Right lung (tissue), 10 donors: ENCODE measurements at places on chromosomes 11 and 22.

GRCh38 chr11:82830746-82831145 lies 69.5 kb downstream of the PRCP start:
- no peak for DNase-seq

GRCh38 chr22:28889478-28890024 lies 6.2 kb downstream of the ZNRF3 start:
- DNase-seq: no peak

GRCh38 chr11:115544422-115544948 lies 40.3 kb upstream of the CADM1 start:
- no peak for DNase-seq

- no peak for DNase-seq
Observed at GRCh38 chr11:130873761-130874160, 42.5 kb downstream of the SNX19 start.

DNA sequence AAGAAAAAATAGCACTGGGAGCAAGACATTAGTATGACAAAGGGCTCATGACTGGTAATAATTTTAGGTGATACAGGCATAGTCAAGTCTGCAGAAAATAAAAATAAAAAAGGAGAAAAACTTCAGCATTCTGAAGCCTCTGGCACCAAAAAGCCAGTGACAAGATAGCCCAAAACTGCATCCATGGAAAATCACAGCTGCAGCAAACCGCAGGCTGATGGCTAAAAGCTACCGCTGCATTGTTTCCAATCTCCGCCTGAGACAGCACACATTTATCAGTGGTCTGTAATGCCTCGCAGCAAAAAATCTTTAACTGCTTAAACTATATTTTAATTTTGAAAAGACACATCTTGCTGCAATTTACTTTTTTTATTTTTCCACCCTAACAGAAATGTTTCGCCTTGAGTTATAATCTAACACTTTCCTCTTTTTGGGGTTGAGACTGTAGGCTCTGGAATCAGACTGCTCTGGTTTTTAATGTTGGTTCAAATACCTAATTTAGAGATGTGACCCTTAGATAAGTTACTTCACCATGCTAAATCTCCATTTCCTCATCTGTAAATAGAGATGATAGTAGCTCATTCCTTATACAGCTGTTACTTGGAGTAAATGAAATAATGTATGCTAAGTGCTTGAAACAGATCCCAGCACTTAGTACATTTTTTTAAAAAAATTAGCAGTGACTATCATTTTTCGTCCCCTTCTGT lies 42.0 kb upstream of the FIBIN start:
- DNase-seq: no peak

GRCh38 chr11:9765320-9766101 lies 101.6 kb downstream of the SWAP70 start:
- no peak for DNase-seq

DNA sequence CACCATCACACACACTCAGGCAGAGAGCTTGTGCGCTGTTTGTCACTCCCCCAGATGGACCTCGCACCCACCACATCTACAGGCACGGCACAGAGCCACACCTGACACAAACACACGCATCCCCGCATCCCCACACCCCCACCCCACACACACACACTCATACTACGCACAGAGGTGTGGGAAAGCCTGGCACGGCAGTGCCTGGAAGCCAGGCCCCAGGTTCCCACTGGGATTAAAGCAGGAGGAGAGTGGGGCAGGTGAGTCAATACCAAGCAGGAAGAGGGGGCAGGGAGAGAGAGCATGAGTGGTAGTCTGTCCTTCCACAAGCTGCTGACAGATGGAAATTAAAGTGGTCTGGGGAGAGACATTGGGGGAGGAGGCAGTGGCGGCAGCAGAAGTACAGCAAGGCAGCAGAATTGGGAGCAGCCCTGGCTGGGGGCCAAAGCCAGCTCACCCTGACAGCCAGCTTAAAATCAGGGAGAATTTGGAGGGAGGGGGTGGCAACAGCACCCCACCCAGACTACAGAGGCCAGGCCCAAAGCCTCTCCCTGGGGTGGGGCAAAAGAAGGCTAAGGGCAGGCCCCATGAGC lies 20.7 kb downstream of the TNKS1BP1 start:
- no peak for DNase-seq

GRCh38 chr11:128026596-128026995 lies 560.8 kb downstream of the ETS1 start:
- no peak for DNase-seq

DNA sequence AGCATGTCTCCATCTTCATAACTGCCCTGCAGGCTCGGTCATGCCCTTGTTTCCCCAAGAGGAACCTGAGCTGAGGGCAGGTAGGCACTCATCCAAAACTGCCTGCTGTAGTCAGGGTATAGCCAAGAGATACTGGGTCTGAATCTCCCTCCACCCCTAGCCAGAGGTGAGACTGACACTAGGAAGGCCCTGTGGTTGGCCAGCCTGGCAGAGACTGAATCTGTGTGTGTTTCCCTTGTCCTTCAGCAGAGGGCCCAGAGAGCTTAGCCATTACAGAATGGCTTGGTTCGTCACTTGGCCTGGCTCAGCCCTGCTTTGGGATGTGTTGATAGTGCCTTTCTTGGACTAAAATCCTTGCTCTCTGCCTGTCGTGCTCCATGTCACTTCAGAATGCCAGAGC lies 79.3 kb upstream of the SUSD2 start:
- no peak for DNase-seq

- no peak for DNase-seq
Observed at GRCh38 chr11:67300756-67301312, 2.5 kb upstream of the SSH3 start.

DNA sequence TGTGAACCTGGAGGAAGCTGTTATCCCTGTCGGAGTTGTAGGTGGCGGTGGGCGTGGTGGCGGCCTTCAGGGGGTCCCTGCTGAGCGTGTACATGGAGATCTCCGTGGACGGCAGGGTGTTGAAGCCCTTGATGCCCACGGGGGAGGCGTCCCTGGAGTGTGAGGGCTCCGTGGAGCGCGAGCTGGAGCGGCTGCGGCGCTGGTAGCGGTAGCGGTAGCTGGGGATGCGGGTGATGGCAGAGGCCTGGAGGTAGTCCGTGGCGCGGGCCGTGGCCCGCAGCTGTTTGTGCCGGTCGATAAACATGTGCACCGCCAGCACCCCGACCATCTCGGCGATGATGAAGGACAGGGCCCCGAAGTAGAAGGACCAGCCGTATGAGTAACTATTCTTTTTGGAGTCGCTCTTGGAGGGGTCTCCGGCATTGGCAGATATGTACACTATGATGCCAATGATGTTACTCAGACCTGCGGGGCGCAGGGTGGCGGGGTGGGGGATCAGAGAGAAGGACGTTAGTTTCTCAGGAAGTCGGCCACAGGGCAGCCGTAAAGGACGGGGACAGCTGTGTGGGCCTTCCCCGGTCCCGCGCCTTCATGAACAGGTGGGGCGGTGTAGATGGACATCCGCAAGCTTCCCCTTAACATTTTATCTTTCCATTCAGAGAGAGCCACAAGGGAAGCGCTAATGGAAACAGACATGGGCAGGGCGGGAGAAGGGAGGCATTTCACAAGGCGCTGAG lies 35.6 kb upstream of the EIF3D start:
- DNase-seq: no peak

GRCh38 chr11:102467080-102467708 lies 14.6 kb upstream of the TMEM123 start:
- DNase-seq: no peak

- DNase-seq: no peak
Observed at GRCh38 chr11:87447606-87448005, 409.9 kb downstream of the TMEM135 start.
